ENCODE measurements at places on chromosomes 13 and 19.
A peak's percentile ranks its signal among the peaks of the same experiment; 100 is the strongest.

GRCh38 chr13:77506874-77507273 lies 28.6 kb upstream of the SCEL start:
- DNase-seq, result no peak

DNA sequence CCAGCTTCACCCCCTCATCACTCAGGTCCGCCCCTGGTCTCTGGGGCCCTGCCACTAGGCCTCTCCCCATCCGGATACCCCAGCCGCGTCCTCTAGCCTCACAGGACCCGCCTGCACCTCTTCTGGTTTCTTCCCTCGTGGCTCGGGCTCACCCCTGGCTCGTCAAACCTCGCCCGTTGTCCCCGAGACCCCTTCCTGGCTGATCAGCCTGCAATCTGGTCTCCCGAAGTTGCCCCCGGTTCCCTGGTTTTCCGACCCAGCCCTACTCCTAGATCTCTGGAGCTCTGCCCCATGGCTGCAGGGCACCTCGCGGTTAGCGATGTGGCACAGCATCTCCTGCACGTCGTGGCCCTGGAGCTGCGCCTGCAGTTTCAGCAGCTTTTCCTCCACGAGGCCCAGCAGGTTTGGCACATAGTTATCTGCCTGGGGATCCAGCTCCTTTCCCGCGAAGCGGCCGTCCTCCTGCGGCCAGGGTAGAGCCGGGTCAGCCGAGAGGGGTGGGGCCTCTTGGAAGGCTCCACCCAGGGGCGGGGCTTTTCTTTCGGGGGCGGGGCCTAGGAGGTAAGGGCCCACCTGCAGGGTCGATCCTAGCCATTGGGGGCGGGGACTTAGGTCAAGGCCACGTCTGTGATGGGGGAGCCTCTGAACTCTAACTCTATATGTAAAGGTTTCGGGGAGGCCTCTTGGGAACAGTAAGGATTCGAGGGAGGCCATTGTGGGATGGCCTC lies 2.4 kb upstream of the RGL3 start:
- DNase-seq, result no peak

GRCh38 chr19:18995804-18996241 lies 37.5 kb downstream of the SUGP2 start:
- peak; percentile 48 for DNase-seq

DNA sequence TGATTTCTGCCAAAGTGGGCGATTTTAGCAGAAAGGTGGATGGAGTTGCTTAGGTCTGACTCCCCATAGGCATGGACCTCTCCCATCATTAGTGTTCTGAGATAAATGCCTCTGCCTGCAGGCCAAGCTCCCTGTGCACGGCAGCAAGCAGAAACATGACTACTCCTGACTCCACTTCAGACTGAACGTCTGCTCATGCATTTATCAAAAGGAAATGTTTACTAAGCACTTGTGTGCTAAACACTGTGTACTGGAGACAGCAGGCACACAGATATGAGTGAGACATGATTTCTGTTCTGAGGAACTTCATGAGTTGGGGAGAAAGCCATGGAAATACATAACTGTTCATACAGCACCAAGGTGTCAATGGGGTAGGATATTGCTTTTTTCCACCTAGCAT lies 149.6 kb downstream of the MIPEP start:
- DNase-seq, result no peak

- DNase-seq, result no peak
Measured at GRCh38 chr13:43222086-43222485, 198.7 kb downstream of the DNAJC15 start.

- DNase-seq, result no peak
Measured at GRCh38 chr19:41934849-41935374, 6.7 kb upstream of the ERFL start.

GRCh38 chr19:4431296-4431695 lies 26.3 kb downstream of the UBXN6 start:
- DNase-seq, result no peak

- DNase-seq, result no peak
Measured at GRCh38 chr13:33218426-33218825, 67.1 kb downstream of the STARD13 start.

DNA sequence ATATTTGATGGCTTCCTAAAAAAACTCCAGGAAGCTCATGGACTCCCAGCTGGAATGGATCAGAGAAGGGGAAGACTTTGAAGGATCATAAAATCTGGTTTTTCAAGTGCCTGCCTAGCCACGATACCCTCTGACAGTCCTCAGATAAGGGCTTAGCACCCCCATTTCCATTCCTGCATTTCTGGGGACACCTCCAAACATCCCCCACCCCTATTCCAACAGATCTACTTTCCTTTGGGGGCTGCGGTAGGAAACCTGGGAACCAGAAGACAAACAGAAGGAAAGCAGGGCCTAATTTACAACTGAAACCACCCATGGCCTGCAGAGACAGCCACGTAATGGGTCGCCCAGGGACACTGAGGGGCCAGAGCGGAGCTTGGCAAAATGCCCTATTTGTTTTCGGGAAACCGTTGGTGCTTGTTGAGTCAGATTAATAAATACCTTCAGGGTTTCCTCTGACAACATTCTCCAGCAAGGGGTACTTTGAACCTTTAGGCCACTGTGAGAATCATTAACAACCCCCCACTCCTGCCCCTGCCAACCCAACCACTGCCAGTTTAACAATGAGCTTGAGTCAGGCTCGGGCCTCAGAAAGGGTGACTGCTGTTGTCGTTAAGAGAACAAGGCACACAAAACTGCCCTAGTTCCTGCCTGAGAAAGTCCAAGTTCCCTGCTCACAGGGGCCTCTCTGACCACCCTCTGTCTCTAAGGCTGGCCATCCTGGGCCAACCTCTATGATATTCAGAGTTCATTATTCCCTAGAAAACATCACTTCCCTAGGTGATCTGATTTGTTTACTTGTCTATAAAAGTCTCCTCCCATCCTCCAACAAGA lies 23.5 kb downstream of the RHPN2 start:
- no peak for DNase-seq

DNA sequence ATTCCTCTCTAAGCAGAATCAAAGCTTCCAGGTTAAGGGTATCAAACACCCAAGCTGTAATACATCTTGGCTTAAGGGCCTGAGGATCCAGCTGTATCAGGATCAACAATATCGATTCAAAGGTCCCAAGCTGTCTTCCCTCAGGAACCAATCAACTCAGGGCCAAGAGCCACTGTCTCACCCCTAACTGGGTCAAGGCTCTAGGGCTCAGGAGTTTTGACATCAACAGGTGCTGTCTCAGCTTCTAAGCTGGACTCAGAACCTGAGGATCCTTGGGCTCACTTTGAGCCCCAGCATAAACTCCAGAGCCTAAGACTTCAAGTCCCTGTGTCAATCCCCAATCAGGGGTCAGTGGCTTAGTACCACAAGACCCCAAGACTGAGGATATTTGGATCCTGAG lies 917 bp downstream of the FBXW9 start:
- no peak for DNase-seq

GRCh38 chr19:7542556-7543348 lies 7.2 kb downstream of the PNPLA6 start:
- no peak for DNase-seq

DNA sequence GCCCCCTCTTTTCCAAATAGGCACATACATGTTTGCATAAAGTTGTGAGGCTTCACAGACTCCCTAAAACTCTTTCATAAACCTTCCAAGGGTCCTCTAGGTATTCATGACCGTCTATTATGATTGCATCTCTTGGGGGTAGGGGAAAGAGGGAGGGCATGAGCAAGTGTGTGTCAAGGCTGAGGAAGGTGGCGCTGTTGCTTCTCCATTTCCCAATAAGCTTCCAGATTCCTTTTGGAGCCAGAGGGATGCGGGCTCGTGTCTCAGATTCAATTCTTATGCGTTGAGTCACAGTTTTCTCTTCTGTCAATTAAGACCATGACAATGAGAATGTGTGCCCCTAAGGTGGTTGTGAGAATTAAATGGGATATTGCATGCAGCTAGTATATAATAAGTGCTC lies 51.0 kb upstream of the CYP2A7 start:
- no peak for DNase-seq

DNA sequence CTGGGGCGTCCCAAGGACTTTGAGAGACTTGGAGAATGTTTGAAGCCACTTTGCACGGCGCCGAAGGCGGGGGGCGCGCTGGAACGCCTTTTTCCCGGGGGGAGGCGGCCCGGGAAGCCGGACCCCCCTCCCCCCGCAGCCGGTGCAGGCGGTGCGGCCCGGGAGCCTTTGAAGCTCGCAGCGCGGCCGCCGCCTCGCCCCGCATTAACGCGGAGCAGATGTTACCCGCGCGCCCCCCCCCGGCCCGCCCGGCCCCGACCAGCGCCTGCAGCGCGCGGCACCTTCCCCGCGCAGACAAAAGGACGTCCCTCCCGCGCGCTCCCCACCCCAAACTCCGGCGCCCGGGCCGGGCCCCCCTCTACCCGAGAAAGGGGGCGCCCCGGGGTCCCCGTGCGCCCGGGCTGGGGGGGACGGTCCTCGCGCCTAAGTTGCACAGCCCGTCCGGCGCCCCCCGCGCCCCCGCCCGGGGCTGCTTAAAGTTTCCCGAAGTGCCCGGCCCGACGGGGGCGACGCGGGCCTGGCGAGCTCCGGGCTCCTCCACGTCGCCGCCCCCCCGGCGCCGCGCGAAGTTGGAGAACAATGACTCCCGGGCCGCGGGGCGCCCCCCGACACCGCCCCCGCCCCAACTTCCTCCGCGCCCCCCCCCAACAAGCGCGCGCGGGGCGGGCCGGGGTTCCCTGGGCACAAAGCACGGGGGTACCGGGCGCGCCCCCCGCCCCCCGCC lies 685 bp downstream of the TCF3 start:
- DNase-seq, result no peak

DNA sequence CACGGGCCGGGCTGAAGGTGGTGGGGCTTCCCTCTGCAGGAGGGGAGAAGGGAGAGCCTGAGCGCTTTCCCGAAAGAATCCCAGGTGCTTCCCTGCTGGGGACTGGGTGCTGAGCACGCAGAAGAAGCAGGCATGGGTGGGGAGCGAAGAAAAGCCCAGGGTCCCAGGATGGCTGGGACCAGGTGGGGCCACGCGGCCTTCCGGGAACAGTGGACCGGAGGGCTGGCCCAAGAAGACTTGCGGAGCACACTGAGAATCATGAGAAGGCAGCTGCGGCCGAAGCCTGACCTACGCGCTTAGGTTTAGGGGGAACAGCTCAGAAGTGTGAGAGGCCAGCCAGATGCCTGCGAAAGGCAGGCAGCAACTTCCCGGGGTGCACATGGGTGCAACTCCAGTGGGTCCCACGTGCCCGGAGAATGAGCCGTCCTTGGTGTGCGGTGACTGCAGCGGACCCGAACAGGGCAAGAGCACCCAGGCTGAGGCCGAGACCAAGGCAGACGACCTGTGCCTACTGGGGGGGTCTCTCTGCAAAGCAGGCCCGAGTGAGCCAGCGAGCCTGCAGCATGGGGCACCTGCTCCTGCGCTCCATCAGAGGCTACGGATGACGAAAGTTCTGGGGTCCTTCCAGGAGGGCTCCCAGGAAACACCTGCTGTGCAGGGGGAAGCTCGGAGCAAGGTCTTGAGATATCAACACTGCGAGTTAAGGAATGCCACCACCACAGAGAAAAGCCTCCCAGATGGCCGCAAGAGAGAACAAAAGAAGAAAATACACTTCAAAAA lies 52.4 kb downstream of the MLLT1 start:
- DNase-seq, result no peak

DNA sequence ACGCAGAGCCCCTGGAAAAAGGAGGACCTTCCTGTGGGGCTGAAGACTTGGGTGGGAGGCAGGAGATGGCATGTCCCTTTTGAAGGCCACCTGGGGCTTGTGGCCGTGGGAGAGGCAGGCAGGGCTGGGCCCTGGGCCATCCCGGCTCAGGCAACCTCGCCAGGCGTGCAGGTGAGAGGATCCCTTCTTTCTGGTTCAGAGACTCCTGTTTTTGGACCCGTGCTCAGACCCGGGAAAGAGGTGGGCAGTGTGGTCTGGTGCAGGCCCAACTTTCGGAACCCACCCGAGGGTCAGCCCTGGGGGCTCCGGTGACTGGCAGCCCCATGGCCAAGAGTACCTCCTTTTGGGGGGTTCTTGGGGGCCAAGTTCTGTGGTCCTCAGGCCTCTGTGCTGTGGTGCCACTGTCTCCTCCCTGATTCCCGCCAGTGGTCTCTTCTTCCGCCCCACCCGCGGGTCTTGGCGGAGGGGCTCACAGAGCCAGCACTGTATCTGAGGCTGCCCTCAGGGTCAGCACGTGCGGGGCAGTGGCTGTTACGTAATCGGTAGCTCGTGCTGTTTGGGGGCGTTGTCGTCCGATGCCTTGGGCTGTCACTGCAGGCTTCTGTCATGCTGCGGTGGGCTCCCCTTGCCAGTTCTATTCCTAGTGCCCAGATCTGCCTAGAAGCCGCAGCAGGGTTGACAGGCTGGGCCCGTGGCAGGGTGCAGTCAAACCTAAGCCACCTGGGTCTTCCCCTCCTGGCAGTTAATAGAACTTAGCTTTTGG lies 42.7 kb downstream of the KDM4B start:
- no peak for DNase-seq

- DNase-seq, result no peak
Measured at GRCh38 chr19:48090281-48090802, 20.3 kb downstream of the PLA2G4C start.

GRCh38 chr13:46665633-46666482 lies 112.9 kb downstream of the LRCH1 start:
- DNase-seq, result no peak

- DNase-seq, result no peak
Measured at GRCh38 chr13:44843403-44843802, 145.9 kb downstream of the NUFIP1 start.

- DNase-seq, result no peak
Measured at GRCh38 chr13:66972659-66973058, 257.5 kb downstream of the PCDH9 start.

- DNase-seq, result no peak
Measured at GRCh38 chr13:109728791-109729731, 57.3 kb downstream of the IRS2 start.

DNA sequence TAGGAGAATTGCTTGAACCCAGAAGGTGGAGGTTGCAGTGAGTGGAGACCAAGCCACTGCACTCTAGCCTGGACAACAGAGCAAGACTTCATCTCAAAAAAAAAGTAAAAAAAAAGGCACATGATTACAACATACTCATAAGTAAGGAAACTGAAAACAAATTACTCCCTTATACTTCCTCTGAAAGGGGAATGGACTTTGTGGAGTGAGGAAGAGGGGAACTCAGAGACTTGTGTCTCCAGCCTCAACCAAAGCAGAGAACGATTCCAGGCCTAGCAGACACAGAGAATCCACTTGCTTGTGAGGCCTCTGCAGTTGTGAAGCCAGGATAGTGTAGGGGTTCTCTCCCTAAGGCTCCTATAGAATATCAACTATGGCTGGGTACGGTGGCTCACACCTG lies 4.3 kb upstream of the LATS2 start:
- DNase-seq, result no peak

DNA sequence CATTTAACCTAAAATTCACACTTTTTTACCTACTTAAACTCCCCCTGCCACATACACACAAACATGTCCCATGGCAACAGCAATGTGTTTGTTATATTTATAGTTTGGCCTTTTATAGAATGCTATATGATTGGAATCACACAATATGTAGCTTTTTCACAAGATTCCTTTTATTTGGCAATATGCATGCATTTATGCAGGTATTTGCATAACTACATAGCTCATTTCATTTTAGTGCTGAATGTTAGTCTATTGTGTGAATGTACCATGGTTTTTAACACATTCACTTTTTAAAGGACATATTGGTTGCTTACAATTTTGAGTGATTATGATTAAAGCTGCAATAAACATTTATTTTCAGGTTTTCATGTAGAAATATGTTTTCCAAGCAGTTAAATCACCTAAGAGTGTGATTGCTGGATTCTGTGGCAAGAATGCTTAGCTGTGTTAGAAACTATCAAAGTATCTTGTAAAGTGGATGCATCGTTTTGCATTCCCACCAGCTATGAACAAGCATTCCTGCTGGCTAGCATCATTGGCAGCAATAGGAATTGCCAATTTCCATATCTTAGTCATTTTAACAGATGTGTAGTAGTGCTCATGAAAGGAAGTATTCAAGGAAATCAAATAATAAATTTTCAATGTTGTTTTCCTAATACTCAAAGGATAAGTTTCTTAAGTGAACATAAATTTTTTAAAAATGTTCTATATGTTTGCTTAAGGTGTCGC lies 557.0 kb downstream of the SLITRK1 start:
- DNase-seq, result no peak
